ENCODE measurements at places on chromosomes 5 and 9.
A peak's percentile ranks its signal among the peaks of the same experiment; 100 is the strongest.

DNA sequence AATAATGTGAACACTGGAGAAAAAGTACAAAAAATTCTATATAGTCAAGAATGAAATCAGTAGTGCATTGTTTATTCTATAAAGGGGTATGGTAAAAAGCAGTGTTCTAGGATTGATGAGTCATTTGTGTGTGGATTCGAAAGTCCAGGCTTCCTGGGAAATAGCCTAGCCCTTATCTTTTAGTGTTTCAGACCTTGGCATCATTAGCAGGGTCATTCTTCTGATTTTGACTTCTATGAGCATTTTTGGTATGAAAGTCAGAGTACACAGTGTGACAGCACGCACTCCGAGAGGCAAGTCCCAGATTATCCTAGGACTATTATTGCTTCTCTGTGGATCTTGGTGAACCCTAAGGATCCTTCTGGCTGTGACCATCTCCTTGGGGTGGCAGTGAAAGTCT, 16.9 kb downstream of the PCSK5 start:
- no peak for DNase-seq

- DNase-seq = no peak
Measured at GRCh38 chr5:1723957-1724821, 75.4 kb downstream of the MRPL36 start.

DNA sequence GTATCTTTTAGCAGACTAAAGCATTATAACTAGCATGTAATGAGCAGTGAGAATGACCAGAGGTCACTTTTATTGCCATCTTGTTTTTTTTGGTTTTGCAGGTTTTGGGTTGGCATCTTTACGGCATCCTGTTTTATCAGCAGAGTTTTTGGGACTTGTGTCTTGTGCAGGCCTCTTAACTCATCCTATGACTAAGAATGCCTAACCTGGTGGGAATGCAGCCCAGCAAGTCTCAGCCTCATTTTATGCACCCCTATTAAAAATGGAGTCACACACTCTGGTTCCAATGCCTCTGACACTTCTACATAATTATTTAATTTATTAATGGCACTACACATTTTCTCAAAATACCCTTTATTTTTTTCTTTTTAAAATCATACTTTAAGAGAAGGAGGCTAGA, 726.5 kb upstream of the RIOK2 start:
- no peak for DNase-seq

DNA sequence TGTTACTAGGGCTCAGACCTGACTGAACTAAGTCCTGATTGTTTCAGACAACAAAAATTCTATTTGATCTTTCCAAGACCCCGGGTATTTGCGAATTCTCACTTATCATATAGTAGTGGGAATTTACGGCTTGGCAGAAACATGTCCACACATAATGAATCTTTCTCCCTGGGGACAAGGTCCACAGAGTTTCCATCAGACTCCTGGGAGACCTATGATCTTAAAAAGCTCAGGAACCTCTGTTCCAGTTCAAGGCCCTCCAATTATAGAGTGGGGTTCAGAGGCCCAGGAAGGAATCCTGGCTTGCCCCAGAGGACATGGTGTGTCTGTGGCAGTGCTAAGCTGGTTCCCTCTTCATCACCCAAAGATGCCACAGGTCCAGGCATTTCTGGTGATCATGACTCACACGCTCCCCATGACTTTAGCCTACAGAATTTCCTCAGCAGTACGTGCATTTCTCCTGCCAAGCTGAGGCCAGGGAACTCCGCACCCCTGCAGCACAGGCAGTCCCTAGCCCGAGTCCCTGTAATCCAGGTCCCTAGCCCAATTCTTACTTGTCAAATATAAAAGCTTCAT, 12.6 kb downstream of the RAPGEF1 start:
- no peak for DNase-seq

DNA sequence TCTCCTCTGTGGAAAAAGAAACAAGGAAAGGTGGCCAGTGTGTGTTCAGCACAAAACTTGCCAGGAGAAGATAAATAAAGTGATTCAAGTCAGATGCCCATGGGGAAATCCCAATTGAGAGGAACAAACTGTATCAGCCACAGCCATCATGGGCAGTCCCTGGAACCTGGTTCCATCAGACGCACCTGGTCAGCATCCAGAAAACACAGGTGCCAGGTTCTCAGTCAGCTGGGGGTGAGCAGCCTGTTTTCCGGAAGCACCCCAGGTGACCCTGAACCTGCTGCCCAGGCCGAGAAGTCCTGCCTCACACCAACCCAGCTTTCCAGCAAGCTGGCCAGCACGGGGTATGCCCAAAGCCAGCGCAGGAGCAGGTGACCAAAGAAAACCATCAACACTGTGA, 30.5 kb downstream of the PTCH1 start:
- no peak for DNase-seq

GRCh38 chr9:125338929-125339328, 77.3 kb downstream of the GAPVD1 start:
- DNase-seq = no peak

GRCh38 chr9:71684566-71684965, 83.7 kb downstream of the CEMIP2 start:
- DNase-seq = no peak

GRCh38 chr5:172336264-172336663, 52.7 kb upstream of the UBTD2 start:
- no peak for DNase-seq

- peak; percentile 46 for DNase-seq
Measured at GRCh38 chr5:43065948-43066798, 26.1 kb upstream of the ANXA2R start.

DNA sequence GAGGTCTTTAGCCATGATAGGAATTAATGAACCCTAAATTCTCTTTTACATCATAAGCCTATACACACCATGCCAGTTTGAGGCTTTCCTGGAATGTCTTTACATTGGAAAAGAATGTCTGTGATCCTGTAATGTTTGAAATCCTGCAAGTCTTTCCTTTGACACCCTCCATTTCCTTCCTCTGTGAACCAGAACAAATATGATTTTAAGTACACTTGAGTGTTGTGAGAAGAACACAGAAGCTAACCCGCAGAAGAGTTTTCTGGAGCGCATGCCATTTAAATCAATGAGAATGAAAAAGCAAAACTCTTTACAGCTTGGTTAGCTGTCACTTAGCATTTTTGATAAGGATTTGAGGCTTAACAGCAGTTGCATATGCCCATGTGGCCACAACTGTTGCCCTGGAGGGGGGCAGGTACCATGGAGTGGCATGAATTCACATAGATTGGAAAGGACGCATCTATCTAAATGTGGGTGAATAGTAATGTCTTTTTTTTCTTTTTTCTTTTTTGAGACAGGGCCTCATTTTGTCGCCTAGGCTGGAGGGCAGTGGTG, 372.6 kb downstream of the KDM4C start:
- no peak for DNase-seq

DNA sequence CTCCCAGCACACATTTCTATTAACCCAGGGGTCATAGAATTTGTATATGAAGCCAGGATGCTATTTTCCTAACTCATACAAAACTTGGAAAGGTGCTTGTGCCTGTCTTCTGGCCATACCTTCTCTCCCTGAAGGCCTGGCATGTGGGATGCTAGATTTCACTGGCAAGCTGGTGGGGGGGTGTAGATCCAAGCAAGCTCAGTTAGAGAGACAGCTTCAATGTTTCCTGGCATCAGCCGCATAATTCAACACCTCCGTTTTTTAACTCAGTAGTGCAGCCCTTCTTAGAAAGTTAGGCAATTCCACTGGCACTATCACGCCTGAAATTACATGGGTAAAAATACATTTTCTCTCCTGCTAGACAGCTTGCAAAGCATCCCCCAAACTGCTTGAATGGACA, 51.8 kb downstream of the MEGF10 start:
- no peak for DNase-seq

GRCh38 chr5:127515693-127516440, 1.6 kb upstream of the PRRC1 start:
- no peak for DNase-seq

- DNase-seq = no peak
Measured at GRCh38 chr5:23474315-23474714, 33.1 kb upstream of the PRDM9 start.

DNA sequence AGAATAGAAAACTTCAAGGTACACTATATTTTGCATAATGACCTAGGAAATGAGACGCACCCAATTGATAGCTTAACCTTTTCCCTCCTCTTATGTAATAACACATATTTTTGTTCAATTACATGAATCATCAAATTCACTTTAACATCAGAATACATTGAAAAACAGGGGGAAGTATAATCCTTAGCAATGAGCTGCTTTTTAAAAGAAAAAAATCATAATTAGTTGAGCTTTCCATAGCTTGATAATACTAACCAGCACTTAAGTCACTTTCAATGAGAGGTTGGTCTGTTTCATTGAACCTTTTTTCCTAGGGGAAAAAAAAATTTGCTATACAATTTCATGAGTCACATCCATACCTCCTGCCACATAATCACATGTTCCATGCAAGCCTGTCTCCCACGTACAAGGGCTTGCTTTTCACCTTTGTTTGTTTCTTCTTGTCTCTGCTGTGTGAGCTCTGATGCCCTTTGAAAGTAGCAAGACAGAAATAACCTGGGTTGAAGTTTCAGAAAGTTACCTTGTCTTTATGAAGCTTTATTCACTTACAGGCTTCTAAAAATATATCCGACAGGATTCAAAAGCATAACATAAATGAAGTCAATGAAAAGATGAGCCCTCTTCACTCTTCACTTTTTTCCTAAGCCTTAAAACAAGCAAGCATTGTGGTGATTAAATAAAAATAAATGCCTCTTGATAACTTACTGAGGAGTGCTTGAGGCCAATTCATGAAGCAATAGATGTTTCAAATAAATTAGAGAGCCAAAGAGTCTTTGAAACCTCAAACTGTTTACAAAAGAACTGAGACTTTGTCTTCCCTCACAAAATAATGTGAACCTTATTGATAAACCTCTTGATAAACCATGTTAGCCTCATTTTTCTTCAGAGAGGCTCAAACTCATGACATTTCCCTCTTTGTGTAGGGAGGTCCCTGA, 108.5 kb downstream of the FEM1C start:
- no peak for DNase-seq

DNA sequence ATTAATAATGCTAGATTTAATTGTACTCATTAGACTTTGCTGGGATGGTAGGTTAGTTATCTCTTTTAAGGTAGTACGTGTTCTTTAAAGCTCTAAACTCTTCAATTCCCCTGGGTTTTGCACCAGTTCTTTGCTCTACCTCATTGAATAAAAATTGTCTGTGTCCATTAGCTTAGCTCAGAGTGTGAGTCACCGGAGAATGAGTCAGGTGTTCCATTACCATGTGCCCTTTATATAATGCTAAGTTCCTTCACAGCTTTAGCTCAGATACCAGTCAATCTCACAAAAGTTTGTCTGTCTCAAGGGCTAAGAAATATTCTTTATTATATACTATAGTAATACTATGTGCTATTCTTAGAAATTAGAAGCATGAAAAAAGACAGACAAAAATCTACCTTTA, 339.4 kb downstream of the PRELID2 start:
- DNase-seq = no peak

DNA sequence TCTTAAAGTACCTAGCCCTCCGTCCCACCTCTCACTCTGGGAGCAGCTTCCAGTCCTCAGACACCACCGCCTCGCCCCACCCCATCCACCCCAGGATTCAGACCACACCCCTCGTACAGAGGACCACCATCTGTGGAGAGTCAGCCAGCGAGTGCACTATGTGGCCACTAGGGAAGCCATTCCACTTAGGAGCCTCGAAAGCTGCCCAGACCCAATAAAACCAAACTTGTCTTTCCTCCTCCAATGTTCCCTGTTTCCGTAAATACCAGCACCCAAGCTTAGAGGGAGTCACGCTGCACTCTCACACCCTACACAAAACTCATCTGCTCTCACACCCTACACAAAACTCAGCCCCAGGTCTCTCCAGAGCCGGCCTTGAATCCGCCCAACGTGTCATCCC, 1.9 kb downstream of the GCNT4 start:
- no peak for DNase-seq

GRCh38 chr5:53834500-53834899, 274.1 kb downstream of the NDUFS4 start:
- no peak for DNase-seq

DNA sequence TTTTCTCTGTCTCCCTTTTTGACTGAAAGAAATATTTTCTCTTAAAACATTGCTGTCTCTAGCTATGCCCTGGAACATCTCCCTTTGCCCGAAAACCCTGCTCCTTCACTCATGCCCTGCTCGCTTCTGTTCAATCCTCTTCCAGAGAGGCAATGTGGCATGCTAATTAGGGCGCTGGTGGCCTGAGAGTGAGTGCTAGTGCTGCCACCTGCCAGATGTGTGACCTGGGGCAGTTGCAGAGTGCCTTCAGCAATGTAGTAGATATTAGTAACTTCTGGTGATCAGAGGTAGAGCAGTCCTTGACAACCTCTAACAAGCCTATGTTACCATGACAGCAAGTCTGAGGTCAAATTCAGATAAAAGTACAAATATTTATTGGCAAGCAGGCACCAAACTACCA, 119.5 kb upstream of the OSMR start:
- no peak for DNase-seq

GRCh38 chr5:109945097-109945678, 255.5 kb downstream of the MAN2A1 start:
- DNase-seq = no peak

- DNase-seq = no peak
Measured at GRCh38 chr9:86983249-86983619, 35.9 kb upstream of the GAS1 start.

All from stimulated activated CD8-positive, alpha-beta memory T cell treated with anti-CD3 and anti-CD28 coated beads, Interleukin-4, amount 100 ng/mL, for 1 hour (primary cell).